Smooth muscle cell of bladder (primary cell): ENCODE measurements at places on chromosomes 5 and 9. TPM values are rescaled to one million over a fixed set of nuclear protein-coding genes. Genes with fewer than 3 reads are reported as not detected.

The CDKN2B gene
- 18.5 and 37.2 TPM in 2 replicates for total RNA-seq

The PCDHB9 gene
- 0.09 and 0.14 TPM in 2 replicates for total RNA-seq

The IL9 gene
- not detected in 2 replicates for total RNA-seq

The SH3PXD2B gene
- total RNA-seq, result 23.0 and 27.2 TPM in 2 replicates
